ENCODE measurements at places on chromosomes 5 and 9.

- no peak for DNase-seq
These were observed 311.6 kb upstream of the CLINT1 start for GRCh38 chr5:158170534-158170933.

- no peak for DNase-seq
These were observed 8.0 kb upstream of the PDZD2 start for GRCh38 chr5:31630931-31631330.

- DNase-seq, result no peak
These were observed 108.2 kb downstream of the TTLL11 start for GRCh38 chr9:121984726-121985402.

GRCh38 chr5:149605998-149606724 lies 24.9 kb downstream of the ARHGEF37 start:
- no peak for DNase-seq

GRCh38 chr5:14134083-14134482 lies 9.1 kb upstream of the TRIO start:
- no peak for DNase-seq

- DNase-seq, result no peak
These were observed 21.5 kb upstream of the DELE1 start for GRCh38 chr5:141902015-141902814.

DNA sequence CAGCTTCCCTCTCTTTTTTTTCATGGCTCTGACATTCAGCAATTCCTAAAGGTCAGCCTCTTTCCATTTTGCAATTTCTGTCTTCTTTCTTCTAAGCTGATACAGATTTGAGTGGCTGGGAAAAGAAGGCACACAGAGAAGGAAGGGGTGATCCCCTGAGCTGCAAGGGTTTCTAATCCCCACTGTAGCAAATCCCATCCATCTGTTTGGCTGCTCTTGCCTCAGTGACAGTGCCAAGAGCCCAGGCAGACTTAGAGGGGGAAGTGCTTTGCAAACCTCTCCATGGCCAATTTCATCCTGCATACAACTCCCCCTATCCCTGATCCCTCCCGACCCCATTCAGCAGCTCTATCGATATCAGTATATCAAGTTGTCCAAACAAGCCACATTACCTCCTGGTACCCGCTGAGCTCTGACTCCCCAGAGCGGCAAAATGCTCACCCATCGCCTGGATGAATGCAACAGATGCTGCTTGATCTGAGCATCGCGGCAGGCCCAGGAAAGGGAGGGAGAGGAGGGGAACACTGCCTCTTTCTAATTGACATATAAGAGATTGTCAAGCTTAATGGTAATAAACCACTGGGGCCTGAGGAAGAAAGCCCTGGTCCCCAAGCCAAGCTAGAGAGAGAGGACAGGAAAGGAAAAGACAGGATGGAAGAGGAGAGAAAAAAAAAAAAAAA lies 268.9 kb downstream of the ASTN2 start:
- DNase-seq, result no peak

- DNase-seq, result no peak
These were observed 2.7 kb downstream of the NRG2 start for GRCh38 chr5:140040358-140040757.

DNA sequence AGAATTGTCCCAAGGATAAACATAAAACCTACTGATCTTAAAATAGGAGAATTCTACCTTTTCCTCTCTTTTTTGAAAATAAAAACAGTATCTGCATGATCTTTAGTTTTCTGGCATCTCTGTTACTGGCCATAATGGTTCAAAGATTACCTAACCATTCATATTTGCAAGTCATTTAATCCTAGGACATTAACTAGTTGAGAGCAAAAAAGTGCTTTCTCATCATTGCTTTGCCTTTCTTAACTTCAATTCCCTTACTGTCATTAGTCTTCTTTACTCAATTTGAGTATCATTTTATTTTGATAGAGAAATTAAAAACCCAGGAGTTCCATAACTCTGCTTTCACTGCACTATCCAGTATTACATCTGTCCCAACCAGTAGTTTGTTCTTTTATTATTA lies 68.6 kb downstream of the RFX3 start:
- no peak for DNase-seq

DNA sequence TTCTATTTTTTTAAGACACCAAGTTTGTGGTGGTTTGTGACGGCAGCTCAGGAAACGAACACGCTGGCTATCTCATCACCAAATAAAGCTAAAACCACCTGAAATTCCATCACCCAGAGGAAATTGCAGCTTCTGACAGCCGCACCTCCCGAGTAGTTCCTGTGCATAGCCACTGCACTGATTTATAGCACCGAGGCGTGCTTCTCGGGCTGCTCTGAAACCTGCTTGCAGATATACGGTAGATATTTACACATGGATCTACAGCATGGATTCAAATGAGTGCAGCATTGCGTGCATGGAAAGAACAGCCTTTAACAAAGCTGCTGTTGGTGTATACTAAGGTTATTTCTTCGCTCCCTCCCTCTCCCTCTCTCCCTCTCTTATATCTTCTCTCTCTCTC lies 153.8 kb downstream of the PHF2 start:
- DNase-seq, result no peak

DNA sequence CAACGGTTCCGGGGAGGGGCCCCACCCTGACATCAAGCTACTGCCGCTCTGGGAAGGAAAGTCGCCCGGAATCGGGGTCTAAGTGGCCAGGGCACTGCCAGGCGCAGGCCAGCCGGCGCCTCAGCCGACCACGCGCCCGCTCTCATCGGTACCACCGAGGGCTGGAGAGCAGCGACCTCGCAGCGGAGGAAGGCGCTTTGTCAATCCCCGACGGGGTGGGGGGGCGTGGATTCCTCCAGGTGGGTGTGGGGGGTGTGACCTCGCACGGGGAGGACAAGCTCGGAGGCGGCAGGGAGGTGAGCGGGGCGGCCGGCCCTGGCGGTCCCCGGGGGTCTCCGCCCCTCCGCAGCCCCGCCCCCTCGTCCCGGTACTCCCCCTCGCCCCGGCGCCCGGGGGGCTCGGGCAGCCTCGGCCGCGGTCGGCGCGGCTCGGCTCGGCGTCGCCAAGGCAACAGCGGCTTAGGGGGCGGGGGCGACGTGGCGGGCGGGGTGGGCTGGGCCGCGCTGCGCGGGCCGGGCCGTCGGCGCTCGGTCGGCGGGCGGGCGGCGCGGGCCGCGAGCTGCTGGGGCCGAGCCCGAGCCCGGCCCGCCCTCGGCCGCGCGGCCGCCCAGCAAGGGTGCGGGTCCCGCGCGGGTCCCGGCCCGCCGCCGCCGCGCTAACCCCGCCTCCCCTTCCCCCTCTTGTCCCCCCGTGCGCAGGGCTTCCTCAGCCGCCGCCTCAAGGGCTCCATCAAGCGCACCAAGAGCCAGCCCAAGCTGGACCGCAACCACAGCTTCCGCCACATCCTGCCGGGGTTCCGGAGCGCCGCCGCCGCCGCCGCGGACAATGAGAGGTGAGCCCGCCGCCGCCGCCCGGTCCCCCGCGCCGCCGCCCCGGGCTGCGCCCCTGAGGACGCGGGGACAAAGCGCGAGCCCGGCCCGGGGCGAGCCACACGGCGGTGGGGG lies 47.5 kb downstream of the DAB2IP start:
- peak; percentile 75 for DNase-seq

GRCh38 chr5:76580981-76581380 lies 42.2 kb downstream of the F2RL2 start:
- DNase-seq, result no peak

- DNase-seq, result no peak
These were observed 315.6 kb upstream of the CDH9 start for GRCh38 chr5:27353970-27354369.

- DNase-seq, result no peak
These were observed 109.6 kb upstream of the ACTBL2 start for GRCh38 chr5:57592236-57592635.

DNA sequence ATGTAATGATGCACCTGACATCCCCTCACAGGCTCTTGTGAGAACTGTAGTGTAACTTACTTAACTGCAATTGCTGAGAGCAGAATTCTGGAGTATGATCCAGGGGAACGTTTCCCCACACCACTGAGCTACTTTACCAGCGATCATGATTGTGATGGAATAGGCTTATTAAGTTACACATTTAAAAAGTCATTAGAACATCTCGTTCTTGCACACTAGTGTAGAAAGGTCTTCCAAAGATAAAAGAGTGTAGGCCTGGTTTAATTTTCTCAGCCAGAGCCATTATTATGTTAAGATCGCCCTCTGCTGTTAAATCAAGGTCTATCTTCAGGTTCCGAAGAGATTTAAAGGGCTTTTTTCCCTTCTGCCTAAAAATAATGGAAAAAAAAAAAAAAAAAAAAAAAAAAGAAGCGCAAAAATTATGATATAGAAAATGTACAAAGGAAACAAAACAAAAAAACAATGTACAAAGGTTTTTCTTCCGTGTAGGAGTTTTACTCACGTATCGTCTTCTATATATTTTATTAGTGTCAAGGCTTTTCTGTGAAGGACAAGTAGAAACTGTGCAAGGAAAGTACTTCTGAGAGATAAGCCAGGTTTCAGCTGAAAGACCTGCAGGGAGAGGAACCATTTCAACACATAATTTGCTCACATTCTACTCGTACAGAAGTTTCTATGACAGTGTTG lies 18.6 kb upstream of the MOB3B start:
- no peak for DNase-seq

DNA sequence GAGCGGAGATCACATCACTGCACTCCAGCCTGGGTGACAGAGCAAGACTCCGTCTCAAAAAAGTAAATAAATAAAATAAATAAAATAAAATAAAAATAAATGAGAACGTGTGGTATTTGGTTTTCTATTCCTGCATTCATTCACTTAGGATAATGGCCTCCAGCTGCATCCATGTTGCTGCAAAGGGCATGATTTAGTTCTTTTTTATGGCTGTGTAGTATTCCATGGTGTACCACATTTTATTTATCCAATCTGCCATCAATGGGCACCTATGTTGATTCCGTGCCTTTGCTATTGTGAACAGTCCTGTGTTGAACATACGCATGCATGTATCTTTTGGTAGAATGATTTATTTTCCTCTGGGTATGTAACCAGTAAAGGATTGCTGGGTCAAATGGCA lies 8.8 kb upstream of the RASGEF1C start:
- DNase-seq, result no peak

DNA sequence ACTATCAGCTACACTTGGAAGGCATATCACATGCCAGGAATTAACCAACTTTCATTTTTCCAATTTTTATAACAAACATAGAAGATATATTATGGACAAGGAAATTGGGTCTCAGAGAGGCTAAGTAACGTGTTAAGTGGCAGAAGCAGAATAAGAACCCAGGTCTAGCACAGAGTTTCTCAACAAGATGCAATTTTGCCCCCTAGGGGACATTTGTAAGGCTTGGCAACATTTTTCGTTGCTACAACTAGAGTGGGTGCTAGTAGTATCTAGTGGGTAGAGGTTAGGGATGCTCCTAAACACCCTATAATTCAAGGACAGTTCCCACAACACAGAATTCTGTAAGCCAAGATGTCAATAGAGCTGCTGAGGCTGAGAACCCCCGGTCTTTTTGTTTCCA lies 180.6 kb downstream of the SNCAIP start:
- DNase-seq, result no peak

DNA sequence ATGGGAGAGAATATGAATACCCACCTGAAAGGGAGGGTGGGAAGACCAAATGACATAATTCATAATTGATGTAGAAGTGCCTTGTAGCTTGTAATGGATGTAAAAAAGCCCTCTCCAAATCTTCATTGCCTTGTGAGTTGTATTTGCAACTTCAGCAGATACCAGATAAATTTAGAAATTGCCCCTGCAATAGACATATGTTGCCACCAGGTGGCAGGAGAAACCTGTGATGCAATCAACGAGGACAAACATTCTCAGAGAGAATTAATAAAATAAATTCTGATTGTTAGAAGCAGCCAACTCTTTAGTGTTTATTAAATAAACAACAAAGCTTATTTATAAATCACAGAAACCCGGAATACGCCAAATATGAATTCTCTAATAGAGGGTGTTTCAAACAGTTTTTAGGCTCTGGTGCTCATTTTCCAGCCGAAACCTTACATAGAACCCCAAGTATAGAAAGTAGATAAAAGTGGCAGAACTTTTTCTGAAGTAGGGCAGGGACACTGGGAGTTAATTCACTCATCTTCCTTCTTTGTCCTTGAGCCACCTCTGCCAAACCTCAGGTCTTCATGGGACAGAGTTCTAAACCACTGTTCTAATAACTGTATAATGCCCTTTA lies 147.8 kb downstream of the TMEM38B start:
- no peak for DNase-seq

GRCh38 chr9:121927081-121927480 lies 166.0 kb downstream of the TTLL11 start:
- DNase-seq, result no peak

- DNase-seq, result peak; percentile 3
These were observed 9.5 kb downstream of the IRF1 start for GRCh38 chr5:132480893-132481595.

GRCh38 chr5:145825751-145826180 lies 9.4 kb downstream of the PRELID2 start:
- DNase-seq, result no peak

GRCh38 chr5:16691731-16692130 lies 74.9 kb upstream of the RETREG1 start:
- no peak for DNase-seq

- DNase-seq, result no peak
These were observed 22.4 kb downstream of the RNF130 start for GRCh38 chr5:180049185-180049548.

- no peak for DNase-seq
These were observed 164.0 kb upstream of the ZNF608 start for GRCh38 chr5:124910354-124911016.

- DNase-seq, result peak; percentile 29
These were observed 41.2 kb downstream of the GSN start for GRCh38 chr9:121309171-121309570.

GRCh38 chr9:132234535-132234934 lies 72.7 kb downstream of the NTNG2 start:
- no peak for DNase-seq

GRCh38 chr9:33431420-33431819 lies 16.0 kb downstream of the AQP3 start:
- no peak for DNase-seq

DNA sequence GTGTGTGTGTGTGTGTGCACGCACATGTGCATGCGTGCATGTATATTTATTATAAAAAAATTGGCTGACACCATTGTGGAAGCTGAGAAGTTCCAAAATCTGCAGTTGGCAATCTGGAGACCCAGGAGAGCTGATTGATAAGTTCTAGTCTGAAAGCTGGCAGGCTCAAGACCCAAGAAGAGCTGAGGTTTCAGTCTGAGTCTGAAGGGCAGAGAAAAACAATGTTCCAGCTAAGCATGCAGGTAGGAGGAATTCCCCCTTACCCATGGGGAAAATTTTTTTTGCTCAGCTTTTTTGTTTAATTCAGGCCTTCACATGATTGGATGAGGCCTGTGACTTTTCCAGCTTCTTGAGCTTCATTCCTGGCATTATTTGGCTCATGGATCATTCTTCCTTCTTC lies 31.2 kb upstream of the ACTBL2 start:
- DNase-seq, result no peak
